Myocyte (in vitro differentiated cells): ENCODE measurements at places on chromosomes 3 and 15.
A peak's percentile ranks its signal among the peaks of the same experiment; 100 is the strongest.

DNA sequence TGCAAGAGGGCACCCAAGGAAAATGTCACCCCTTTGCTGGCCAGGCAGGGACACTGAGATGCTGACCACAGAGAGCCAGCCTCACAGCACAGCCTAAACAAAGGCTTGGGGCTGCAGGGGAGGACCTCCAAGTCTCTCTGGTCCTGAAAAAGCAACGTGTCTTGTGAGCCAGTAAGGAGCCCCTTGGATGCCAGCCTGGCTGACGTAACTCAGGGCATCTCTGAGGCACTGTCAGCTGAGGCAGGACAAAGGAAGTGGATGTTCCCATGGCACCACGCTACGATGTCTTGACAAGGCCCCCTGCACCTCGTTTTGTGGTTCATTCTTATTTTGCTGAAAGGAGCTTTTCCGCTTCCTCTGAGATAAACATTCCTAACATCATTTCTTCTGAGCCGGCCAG, 160.7 kb downstream of the OR4M2 start:
- no peak for DNase-seq

GRCh38 chr3:35665390-35666055, 26.2 kb downstream of the ARPP21 start:
- DNase-seq, result peak; percentile 64

- DNase-seq, result no peak
Observed at GRCh38 chr3:57770009-57770827, 14.1 kb downstream of the SLMAP start.

GRCh38 chr15:83587091-83587490, 66.8 kb upstream of the ADAMTSL3 start:
- DNase-seq, result no peak

DNA sequence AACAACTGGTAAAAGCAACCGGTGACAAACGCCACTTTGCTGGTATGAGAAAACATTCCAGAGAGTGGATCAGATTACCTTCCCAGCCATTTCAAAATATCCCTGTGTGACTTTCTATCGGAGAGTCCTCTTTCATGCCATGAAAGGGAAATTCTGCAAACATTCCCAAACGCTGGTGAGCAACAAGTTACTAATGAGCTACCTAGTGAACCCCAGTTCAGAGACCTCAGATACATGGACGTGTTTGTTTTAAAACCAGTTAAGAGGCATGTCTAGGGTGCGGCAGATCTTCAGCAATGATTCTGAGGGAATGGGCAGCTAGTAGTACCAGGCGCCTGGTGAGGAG, 418.2 kb upstream of the NR2F2 start:
- DNase-seq, result peak; percentile 69

GRCh38 chr3:187677604-187678003, 7.4 kb upstream of the SST start:
- no peak for DNase-seq

GRCh38 chr3:186492385-186492984, 51.7 kb downstream of the CRYGS start:
- DNase-seq, result no peak

DNA sequence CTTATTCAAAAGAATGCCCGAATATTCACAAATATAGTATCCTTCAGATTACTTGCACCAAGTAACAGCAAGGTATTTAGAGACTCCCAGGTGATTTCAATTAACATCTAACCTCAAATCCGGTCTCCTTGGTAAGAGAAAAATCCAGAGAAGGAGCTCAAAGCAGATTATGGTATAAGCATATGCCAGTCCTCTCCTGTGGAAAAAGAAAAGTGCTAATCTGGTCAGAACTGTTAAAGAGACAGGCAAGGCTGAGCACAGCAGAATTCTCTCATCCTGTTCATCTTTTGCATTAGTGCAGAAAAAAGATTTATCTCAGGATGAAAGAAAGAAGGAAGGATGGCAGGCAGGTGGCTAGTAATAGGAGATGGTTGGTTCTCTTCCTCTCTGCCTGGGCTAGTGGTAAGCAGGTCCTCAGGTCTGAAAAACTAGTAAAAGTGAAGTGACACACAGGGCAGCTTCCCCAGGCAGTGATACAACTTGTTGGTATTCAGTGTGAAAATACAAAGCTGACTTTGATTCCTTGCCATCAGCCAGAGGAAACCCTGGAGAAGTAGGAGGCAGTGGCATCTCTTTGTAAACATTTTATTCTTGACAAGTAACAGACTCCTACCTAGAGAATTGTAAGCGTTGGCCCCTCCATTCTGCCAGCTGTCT, 14.2 kb downstream of the ATXN7 start:
- DNase-seq, result no peak

DNA sequence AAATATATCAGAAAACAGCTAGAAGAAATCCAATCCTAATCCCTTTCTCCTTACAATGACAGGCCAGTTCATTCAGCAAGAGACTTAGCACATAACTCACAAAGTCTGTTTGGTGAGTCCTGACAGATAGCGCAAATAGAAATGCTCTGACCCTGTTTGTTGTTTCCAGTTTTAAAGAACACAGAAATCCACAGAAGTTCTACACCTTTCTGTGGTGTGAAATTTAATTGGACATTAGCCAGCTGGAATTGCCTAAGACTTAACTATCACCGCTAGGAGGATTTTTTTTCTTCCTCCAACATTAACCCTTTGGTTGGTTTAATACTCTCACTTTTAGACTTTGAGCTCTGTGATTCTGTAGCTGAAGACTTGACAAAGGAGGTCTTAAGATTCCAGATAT, 30.8 kb downstream of the HDC start:
- DNase-seq, result no peak

DNA sequence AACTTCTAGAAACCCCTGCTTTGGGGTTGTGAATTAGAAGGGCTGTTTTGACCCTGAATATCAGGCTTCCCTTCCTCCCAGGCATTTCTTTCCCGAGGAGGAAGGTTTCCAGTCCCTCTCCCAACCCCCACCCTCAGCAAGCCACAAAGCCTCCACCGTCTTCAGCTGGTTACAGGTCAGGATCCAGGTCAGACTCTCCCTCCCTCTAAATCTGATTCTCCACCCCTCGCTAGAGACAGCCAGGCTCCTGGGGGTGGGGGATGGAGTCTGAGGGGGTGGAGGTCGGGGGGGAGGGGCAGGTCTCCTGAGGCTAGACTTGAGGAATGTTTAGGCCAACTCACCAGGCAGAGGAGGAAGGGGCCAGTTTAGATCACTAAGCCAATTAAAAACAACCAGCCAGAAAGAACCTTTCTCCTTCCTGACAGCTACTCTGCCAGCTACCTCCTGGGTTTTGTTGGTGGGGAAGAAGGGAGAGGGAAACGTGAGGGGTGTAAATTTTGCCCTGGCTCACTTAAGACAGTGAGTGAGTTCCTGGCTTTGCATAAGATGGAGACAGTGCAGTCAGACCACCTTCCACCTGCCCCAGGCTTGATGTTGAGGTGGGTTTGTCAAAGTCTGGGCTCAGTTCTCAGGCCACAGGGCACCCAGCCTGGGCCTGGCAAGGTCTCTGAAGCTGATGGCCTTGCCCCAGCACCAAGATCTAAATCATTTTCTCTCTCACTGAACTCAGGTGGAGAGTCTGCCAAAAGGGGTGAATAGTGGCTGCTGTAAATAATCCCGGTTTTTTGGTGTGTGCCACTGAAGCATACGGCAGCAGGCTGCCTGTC, 19.5 kb downstream of the BMF start:
- no peak for DNase-seq

GRCh38 chr3:141680620-141681389, 57.3 kb upstream of the RNF7 start:
- peak; percentile 45 for DNase-seq

DNA sequence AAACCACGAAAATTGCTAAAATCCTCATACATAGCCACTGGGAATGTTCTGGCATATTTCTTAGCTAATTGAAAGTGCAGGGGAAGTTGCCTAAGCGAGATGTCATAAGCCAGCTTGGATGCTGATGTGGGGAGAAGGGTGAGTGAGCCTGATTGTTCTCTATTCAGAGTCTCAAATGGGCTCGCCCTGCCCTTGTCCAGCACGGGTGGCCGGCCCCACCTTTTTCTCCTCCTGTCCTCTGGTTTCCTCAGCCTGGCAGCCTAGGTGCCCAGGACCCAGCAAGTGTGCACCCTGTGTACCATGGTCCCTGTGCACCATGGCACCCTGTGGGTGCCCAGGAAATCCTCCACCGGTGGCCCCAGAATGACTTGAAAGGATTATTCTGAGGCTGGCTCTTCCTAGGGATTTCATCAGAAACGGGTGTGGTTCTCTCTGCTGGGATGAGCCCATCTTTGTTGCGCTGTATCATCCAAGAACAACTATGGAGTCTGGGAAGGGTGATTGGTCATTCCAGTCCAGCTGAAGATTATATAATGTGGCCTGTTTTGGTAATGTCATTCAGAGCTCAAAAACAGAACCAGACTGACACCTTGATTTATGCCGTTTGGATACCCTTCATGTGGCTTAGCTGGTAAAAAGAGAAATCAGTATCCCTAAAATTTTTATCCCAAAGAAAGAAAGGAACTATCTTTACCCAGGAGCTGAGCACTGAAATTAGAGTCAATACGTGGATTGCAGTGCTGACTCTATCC, 150.8 kb upstream of the BHLHE40 start:
- peak; percentile 34 for DNase-seq

DNA sequence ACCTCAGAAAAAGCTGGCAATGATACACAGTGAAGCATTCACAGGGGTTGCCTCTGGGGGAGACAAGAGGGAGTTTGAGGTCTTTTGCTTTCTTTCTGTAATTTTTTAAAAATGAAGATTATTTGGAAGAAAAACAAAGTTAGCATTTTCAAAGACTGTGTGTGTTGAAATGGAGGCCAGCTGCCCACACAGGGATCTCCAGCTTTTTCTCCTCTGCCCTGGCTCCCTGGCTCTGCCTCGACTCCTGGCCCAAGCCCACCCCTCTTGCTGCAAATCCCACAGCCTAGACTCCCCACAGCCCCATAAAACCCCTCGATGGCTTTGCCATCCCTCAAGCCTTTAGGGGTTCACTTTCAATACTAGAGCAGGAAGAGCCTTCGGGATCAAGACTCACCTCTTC, 68.4 kb downstream of the LINGO1 start:
- DNase-seq, result no peak
